ENCODE measurements at places on chromosomes 16 and 17. TPM values are rescaled to one million over a fixed set of nuclear protein-coding genes. Genes with fewer than 3 reads are reported as not detected.
A peak's percentile ranks its signal among the peaks of the same experiment; 100 is the strongest.

DNA sequence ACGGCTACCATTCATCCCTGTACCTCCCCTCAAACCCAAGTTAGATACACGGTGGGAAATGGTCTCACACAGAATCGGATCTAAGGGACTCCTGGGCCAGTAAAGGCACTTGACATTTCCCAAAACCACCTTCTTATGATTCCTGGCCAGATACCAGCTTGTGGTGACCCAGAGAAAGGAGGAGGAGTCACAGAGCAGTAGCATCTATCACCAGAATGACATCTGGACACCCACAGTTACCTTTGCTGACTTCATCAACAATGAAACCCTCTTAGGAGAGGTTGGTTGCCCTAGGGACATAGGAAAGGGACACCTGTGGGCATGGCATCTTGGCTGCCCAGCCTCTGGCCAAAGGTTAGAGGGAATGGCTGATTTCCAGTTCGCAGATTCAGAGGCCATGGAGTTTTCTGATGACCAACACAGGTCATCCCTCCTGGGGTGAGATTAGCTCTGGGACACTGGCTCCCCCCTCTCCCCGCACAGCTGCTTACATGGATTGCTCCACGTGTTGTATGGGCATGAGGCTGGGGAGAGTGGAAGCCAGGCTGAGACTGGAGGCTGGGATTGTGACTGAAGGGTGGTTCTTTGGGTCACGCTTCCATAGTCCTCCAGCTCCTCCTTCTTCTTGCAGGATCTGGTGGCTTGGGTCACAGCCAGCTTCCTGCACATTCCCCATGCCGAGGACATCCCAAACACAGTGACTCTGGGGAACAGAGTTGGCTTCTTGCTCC lies 1.4 kb upstream of the AOC3 start:
- DNase-seq, result no peak

DNA sequence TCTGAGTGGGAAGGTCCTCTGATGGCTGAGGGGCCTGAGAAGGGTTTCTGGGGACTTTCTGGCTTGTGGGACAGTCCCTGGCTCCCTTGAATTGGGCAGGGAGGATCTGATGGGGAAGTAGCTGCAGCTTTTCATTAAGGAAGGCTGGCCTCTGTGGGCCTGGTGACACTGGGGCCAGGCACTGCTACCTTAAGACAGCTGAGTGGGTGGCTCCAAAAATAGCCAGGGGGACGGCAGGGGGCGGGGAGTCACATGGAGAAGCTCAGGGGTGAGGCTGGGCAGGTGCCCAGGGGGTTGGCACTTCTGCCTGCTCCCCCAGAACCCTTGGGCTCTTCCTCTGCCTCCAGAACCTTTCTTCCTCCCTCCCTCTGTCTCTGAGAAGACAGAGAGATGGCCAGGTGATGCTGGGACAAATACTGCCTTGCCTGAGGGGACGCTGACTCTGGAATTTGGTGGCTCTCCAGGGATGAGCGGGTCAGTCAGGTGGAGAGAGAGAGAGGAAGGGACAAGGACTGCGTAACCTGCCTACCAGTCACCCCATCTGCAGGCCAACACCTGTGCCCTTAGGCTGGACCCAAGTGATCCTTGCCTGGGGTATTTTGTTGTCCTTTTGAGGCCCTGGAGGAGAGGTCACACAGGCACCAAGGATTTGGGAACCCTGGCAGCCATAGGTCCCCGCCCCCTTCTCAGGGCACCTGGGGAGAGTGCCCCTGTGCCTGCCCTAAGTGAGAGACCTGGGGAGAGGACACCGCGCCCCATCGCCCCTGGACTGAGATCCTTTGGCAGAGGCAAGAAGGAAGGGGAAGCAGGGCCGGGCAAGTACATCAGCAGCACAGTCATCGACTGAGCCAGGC lies 1.7 kb upstream of the SGCA start:
- no peak for DNase-seq

DNA sequence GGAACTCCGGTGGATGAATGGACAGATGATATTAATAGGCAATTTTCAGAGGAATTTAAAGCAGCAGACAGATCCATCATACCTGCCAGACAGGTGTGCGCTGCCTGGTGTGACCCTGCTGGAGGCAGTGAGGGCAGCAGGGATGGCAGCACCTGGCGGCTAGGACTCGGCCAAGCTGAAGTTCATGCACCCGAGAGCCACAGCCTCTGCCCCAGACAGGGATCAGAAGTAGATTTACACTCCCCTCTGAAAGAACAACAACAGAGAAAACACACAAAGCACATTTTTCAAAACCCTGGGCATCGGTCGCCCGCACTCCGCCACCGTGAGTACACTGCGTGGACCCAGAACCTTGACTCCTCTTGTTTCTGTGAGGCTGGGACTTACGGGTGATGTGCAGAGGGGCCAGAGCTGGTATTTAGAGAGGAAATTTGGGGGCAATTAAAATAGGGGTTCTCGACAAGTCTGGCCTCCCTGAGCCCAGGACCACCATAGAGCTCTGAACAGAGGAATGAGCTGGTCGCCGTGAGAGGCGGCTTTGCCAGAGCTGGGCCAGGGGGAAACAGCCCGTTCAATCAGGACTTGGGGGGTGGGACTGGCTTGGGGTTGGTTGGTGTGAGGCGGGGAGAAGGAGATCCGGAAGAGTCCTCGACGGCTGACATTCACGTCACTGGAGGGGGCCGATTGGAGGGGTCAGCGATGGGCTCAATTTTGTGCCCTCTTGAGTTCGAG lies 101.0 kb downstream of the METRNL start:
- DNase-seq, result no peak

- no peak for DNase-seq
These were observed 50.6 kb downstream of the KLHDC4 start for GRCh38 chr16:87715231-87715630.

DNA sequence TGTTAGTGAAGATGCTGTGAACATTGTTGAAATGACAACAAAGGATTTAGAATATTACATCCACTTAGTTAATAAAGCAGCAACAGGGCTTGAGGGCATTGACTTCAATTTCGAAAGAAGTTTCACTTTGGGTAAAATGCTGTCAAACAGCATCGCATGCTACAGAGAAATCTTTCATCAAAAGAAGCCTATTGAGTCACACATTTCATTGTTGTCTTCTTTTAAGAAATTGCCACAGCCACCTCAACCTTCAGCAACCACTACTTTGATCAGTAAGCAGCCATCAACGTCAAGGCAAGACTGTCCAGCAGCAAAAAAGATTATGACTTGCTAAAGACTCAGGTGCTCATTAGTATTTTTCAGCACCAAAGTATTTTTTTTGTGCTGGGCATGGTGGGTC lies 13.2 kb upstream of the MAP2K6 start:
- DNase-seq, result no peak

GRCh38 chr16:73775841-73776388 lies 520.7 kb upstream of the PSMD7 start:
- DNase-seq, result no peak

GRCh38 chr17:79616801-79617200 lies 6.0 kb upstream of the RBFOX3 start:
- no peak for DNase-seq

RAMP2 gene
- total RNA-seq, result 4.4 TPM

DNA sequence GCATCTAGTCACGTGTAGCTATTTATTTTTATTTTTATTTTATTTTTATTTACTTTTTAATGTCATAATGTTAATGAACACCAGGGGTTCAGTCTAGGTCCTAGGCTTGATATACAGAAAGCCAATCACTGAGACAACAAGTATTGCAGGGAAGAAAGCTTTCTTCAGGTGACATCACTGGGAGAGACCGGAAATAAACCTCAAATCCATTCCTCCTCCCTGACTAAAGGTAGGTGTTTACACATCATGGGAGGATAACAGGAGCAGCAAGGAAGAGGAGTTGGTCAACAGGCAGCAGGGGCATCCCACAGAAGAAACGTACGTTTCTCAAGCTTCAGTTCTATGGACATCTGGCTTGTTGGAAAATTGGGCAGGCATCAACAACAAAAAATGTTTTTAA lies 9.5 kb upstream of the HEATR3 start:
- DNase-seq, result no peak

GRCh38 chr16:85475233-85475632 lies 137.9 kb upstream of the GSE1 start:
- no peak for DNase-seq

DNA sequence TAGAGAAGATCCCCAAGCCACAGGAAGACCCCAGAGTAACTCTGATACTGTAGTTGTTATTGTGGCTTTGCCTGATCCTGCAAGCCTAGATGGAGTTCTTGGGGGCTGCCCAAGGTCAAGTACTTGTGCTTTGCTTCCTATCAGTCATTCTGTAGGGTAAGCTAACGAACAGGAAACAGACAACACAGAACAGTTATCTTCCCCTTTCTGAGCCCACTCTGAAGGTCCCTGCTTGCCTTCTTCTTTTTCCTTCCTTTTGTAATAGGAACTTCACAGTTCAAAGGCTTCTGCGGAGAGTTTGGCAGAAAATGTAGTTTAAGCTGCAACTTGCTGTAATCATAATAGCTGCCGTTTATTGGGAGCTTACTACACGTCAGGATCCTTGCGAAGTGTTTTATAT lies 494.1 kb upstream of the ERCC4 start:
- no peak for DNase-seq

DNA sequence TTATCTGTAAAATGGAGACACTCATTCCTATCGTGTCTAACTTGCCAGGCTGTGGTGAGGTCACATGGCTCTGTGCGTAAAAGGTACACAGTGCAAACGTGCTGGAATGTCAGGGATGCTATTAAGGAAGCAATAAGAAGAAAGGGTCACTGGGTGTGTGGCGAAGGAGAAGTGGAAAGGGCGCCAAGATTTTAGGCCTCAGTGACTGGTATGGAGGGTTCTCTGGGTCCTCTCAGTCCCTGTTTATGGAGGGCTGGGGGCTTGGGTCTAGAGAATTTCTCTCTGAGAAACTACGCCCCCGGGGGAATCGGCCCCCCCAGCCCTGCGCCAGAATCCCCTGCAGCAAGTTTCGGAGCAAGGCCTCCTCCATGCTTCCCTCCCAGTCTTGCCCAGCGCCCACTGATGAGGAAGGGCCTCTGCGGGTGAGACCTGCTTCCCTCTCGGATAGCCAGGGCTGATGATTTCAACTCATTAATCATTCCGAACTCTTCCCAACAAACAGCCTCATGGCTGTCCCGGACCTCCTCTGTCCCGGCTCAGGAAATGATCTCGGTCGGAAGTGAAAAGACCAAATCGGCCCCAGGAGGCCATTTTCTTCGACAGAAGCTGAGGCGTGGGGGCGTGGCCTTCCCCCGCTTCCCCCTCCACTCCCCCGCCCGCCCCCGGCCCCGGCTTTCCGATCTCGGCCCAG lies 1.2 kb upstream of the HEXIM1 start:
- DNase-seq, result no peak

DNA sequence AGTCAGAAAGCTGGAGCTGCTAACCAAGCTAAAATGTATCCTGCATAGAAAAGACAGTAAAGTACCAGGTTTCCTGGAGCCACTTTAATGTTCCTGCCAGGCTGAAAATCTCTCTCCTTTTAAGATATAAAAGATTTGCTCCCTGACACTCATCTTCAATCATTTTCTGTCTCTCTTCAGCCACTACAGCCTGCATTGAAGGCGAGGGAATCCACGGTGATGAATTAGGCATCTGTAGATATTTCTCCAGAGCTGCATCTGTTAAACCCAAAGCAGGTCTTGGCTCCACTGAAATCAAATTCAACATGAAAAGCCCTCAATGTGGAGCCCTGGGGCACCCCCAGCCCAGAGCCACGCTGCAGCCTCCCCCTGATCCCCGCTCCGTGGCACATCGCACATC lies 94.7 kb upstream of the CRHR1 start:
- DNase-seq, result no peak

- no peak for DNase-seq
These were observed 3.5 kb upstream of the SNX29 start for GRCh38 chr16:11973070-11973469.

DNA sequence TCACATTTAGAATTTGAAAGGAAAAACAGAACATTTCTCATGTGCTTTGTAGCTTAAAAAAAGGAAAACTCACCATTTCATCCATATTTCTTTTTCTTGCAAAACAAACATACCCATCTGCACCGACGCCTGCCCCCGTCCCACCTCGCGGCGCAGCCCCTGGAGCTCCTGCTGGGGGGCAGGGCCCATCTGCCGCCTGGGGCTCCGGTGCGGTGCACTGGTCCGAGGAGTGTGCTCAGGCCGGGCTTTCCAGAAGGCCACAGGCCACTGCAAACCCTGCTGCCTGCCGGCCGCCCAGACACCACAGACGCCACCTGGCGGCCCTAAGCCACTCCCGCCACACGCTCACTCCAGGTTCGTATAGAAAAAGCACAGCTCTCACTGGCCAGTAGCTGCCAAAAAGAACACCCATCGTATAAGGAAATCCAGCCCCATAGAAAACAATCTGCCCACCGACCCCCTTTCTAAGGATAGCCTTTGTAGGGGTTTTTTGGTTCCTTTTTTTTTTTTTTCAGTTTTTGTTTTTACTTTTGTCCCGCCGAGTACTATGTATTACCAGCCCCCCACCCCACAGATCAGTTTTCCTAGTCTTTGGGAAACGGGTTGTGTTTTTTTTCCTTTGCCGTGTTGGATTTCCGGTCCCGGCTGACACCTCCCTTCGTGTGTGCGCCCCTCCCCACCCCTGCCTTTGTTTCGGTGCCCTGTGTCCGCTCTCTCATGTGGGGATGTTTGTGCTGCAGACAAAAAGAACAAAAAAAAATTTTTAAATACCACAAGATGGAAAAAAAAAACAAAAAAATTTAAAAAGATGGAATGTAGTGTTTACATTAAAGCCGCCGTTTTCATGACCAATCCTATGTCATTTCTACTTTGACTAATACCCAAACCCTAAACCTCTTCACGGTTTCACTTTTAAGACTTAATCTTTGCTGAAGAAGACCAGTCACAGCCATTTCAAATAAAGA lies 68.8 kb downstream of the AMFR start:
- DNase-seq, result peak; percentile 69

TBC1D3G gene
- not detected for total RNA-seq

- no peak for DNase-seq
These were observed 165.8 kb upstream of the ZNF267 start for GRCh38 chr16:31707743-31708335.

- DNase-seq, result peak; percentile 58
These were observed 54.5 kb downstream of the NDE1 start for GRCh38 chr16:15704545-15704987.

Measured in progenitor cell of endocrine pancreas (in vitro differentiated cells).